ENCODE measurements at places on chromosomes 11 and 22. TPM values are rescaled to one million over a fixed set of nuclear protein-coding genes. Genes with fewer than 3 reads are reported as not detected.

The CCDC89 gene
- 0.85 TPM for polyA plus RNA-seq

The RBX1 gene
- polyA plus RNA-seq: 87.0 TPM

The FJX1 gene
- 6.1 TPM for polyA plus RNA-seq

The PAK1 gene
- 66.3 TPM for polyA plus RNA-seq

The RHOD gene
- 33.7 TPM for polyA plus RNA-seq

The POU2AF3 gene
- polyA plus RNA-seq: not detected

The GLB1L3 gene
- polyA plus RNA-seq: not detected

The TNRC6B gene
- 6.6 TPM for polyA plus RNA-seq

The KRTAP5-7 gene
- polyA plus RNA-seq: not detected

The VWA5A gene
- 6.8 TPM for polyA plus RNA-seq

The CD6 gene
- polyA plus RNA-seq: not detected

The ZNRF3 gene
- polyA plus RNA-seq: 0.75 TPM

The UBQLN3 gene
- polyA plus RNA-seq: not detected

The MGAT3 gene
- polyA plus RNA-seq: 0.66 TPM

The SLC5A1 gene
- polyA plus RNA-seq: not detected

The CASP1 gene
- polyA plus RNA-seq: 15.4 TPM

The SLC15A3 gene
- polyA plus RNA-seq: 14.1 TPM

The ANO3 gene
- polyA plus RNA-seq: 5.0 TPM

The TRMU gene
- polyA plus RNA-seq: 24.8 TPM

The MIAT gene
- polyA plus RNA-seq: 1.2 TPM

The ASCC2 gene
- polyA plus RNA-seq: 48.5 TPM

The C1QTNF5 gene
- polyA plus RNA-seq: 12.2 TPM

The KCNQ1 gene
- not detected for polyA plus RNA-seq

The KDM4D gene
- polyA plus RNA-seq: 0.97 TPM

The OR5B21 gene
- polyA plus RNA-seq: not detected

The TTC36 gene
- polyA plus RNA-seq: not detected

The OR2AG1 gene
- polyA plus RNA-seq: not detected

The SLC25A45 gene
- polyA plus RNA-seq: 2.1 TPM

The CTSW gene
- 0.21 TPM for polyA plus RNA-seq

The SF1 gene
- 40.3 TPM for polyA plus RNA-seq

The BCO2 gene
- 0.85 TPM for polyA plus RNA-seq

The PRR33 gene
- polyA plus RNA-seq: not detected

The OR52I2 gene
- not detected for polyA plus RNA-seq

The TEX12 gene
- not detected for polyA plus RNA-seq
